Naive thymus-derived CD8-positive, alpha-beta T cell (primary cell): ENCODE measurements at places on chromosomes 3 and 15.

GRCh38 chr3:195209847-195210265, 61.1 kb downstream of the XXYLT1 start:
- peaks cover 13% of the 10 kb centered on the region for H3K4me1 ChIP-seq
- H3K4me3 ChIP-seq: no peak overlapping the region
- H3K27me3 ChIP-seq: no peaks in the 10 kb centered on the region
- no peak for DNase-seq
- no peak overlapping the region for H3K27ac ChIP-seq
- H3K36me3 ChIP-seq: peaks cover 13% of the 10 kb centered on the region

- no peaks in the 10 kb centered on the region for H3K36me3 ChIP-seq
- DNase-seq: no peak
- H3K4me3 ChIP-seq: no peak overlapping the region
- H3K27me3 ChIP-seq: peaks cover 8% of the 10 kb centered on the region
Observed at GRCh38 chr15:38084289-38084688, 149.8 kb downstream of the TMCO5A start.

DNA sequence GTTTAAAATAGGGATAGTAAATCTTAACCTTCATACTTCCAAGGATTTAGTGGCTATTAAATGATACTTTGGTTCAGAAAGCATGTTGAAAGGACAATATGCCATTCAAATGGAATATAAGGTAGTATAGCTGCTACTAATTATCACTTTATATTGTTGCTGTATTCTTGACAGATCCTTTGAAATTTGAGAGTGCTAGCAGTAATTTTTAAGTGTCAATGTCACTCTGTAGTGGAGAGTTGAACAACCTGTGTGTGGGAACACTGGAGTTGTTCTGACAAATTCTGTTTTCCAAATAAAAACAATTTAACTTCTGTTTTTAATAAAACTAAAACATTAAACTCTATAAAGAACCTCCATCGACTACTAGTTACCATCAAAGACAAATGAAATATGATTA, 565.7 kb downstream of the FGF12 start:
- no peaks in the 10 kb centered on the region for H3K36me3 ChIP-seq
- H3K4me3 ChIP-seq: no peak overlapping the region
- H3K27ac ChIP-seq: no peak overlapping the region

DNA sequence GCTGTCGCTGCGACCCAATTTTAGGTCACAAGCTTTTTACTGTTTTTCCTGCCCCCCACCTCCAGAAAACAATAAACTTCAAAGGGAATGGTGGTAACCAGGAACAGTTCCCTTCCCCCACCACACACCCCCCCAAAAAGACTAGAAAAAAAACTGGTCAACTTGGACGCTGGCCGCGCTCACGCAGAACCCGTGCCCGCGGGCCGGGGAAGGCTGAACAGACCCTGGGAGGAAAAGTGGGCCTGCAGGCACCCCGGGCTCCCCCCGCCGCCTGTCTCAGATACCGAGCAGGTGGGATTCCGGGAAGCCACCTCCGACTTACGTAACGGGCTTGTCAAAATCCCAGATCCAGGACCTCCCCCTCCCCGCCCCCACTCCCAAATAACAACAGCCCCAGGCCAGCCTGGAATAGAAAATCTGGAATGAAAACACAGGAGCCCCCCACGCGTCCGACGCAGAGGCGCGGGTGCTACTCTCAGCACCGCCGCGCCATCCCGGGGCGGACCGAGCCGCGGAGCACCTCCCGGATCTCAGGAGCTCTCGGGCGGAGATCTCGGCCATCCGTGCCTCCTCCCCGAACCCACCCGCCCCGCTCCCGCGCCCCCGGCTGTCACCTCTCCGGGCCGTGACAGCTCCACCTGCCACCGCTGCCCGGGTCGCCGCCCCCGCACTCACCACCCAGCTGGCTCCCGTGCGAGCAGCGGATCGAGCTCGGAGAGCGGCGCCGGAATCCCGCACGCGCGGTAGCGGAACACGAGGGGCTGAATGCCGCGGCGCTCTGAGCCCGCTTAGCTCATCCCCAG, 557 bp downstream of the DENND4A start:
- H3K27ac ChIP-seq: peak overlapping the region; percentile 96
- H3K4me3 ChIP-seq: peak overlapping the region; percentile 99
- peaks cover 16% of the 10 kb centered on the region for H3K4me1 ChIP-seq
- no peaks in the 10 kb centered on the region for H3K27me3 ChIP-seq
- DNase-seq: peak; percentile 51

DNA sequence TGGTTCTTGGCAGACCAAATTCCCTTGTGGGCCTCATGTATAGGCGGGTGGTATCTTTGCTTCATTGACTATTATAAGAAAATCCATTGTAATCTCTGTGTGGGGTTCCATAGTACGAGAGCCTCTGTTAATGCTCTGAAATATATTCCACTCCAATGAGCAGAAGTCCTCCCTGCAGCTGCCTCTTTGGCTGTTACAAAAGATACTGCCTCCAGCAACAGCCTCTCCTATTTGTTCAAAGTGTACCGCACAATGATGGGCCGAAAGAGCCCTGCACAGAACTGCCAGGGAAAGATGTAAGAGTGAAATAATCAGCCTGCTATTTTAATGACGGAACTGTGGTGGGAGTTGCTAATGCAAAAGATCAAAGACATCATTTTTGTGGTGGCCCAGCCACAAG, 48.9 kb downstream of the GRK7 start:
- no peaks in the 10 kb centered on the region for H3K36me3 ChIP-seq
- no peak overlapping the region for H3K4me3 ChIP-seq
- no peak overlapping the region for H3K27ac ChIP-seq
- DNase-seq: no peak
- no peaks in the 10 kb centered on the region for H3K27me3 ChIP-seq

DNA sequence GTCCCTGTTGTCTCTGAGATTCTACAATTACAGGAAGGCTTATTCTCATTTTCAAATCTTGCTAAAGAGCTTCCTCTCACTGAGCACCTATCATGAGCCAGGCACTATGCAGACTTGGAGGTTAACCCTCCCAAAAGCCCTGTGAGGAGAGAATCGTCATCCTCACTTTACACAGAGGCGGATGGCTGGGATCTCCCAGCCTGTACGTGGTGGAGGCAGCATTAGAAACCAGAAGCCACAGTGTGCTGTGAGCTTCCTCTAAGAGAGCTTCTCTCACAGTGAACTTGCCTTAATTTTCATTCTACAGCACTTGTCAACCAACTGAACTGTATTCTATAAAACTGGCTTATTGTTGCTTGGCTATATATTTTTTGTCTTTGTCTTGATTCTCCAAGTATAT, 6.1 kb upstream of the DGKG start:
- H3K4me1 ChIP-seq: no peaks in the 10 kb centered on the region
- H3K36me3 ChIP-seq: no peaks in the 10 kb centered on the region
- H3K4me3 ChIP-seq: no peak overlapping the region
- peaks cover 24% of the 10 kb centered on the region for H3K27me3 ChIP-seq

DNA sequence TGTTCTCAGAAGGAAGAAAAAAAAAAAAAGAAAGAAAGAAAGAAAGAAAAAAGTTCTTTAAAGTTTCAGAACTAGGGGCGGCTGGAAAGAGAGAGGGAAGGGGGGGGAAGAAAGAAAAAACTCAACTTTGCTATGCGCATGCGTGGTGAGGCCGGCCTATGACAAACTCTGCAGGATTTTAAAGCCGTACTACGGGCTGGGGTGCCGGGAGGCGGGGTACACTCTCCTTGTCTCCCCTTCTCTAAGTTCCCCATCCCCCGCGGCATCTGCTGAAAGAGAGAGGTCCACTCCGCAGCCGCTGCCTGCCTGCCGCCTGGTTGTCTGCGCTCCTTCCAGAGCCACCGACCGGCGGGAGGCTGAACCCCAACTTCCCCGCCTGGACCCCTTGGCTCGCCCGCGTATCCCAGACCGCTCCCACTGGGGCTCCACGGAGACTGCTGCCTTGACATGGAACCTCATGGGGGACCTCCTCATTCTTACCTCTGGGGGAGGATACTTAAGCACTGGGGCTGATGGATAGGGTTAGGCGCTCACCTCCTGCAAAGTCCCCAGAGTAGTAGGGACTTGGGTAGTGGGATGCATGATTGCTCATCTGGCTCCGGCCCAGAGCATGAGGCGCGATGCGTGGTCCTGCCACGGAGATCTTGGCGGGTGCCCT, 1.4 kb upstream of the WNT5A start:
- H3K4me1 ChIP-seq: peaks cover 35% of the 10 kb centered on the region
- peaks cover 35% of the 10 kb centered on the region for H3K27me3 ChIP-seq
- peaks cover 4% of the 10 kb centered on the region for H3K36me3 ChIP-seq

DNA sequence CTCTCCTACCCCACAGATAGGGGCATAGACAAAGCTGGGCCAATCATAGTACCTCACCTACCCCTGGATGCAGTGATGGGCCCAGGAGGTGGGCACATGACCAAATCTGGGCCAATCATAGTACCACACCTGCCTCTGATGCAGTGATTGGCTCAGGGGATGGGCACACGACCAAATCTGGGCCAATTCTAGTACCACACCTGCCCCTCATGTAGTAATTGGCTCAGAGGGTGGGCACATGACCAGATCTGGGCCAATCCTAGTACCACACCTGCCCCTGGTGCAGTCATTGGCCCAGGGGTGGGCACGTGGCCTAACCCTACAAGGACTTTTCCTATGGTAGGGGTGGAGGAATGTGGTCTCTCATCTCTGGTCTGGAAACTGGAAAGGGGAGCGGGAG, 56.9 kb upstream of the MEF2A start:
- no peak overlapping the region for H3K27ac ChIP-seq
- DNase-seq: no peak
- no peaks in the 10 kb centered on the region for H3K27me3 ChIP-seq
- H3K4me1 ChIP-seq: peaks cover 41% of the 10 kb centered on the region
- no peak overlapping the region for H3K4me3 ChIP-seq

DNA sequence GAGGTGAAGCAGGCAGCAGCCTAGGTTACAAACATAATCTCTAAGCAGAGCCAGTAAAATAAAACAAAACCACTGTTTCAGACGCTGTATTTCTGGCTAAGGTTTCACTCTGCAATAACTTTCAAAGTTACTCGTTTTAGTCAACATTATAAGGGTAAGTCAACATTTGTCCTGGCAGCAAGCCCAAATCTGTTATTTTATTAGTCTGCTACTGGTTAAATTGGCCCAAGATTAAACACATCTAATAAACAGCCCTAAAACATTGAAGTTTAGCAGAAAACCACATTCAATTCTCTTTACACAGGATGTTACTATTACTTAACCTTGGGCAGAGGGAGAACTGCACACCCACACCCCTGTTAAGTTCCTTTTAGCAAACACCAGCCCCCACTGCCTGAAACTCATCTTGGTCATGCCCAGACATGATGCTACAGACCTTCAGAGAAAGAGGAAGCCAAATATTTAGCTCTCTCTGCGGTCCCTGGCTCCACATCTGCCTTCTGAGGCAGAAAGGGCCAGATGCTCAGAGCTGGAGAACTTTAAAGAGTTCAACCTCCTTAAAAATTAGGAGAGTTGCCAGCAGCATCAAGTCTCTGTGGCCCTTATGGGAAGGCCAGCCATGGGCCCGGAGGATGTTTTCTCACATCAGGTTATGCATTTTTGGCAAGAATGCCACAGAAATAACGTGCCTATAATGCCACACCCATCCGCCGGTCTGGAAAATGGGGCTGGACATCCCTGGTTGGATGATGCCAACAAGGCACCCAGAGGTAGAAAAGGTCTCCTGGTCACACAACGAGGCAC, 17.9 kb downstream of the ARHGEF3 start:
- H3K36me3 ChIP-seq: peaks cover 15% of the 10 kb centered on the region
- DNase-seq: peak; percentile 53

DNA sequence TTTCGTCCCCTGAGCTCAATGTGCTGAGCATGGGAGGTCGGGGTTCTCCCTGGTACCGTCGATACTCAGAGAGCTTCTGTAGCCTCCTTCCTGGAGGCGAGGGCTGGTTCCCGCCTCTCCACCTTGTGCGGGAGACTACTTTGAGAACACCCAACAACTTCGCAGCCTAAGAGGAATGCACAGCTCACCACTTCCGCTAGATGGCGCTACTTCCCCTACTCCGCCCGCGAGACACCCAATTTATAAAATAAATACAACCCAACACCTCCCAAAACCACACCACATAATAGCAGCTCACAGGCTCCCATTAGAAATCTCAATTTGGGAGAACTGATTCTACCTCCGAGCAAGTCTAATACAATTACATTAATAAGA, 1.2 kb downstream of the RGMA start:
- H3K4me1 ChIP-seq: peaks cover 8% of the 10 kb centered on the region
- DNase-seq: peak; percentile 34
- H3K27me3 ChIP-seq: peaks cover 65% of the 10 kb centered on the region
- H3K4me3 ChIP-seq: peak overlapping the region; percentile 80

DNA sequence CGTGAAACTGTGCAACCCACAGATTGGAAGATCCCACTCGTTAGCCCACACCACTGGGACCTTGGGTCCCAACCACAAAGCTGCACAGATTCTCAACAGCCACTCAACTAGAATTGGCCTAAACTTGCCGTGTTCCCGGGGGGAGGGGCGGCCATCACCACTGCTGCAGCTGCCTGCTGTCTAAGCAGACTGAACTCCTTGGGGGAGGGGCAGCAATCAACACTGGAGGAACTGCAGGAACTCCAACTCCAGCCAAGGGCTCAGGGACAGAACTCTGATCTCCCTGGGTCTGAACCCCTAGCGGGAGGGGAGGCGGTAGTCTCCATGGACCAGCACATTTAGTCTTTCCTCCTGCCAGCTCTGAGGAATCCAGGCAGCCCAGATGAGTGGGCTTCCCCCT, 205.9 kb downstream of the RSL24D1 start:
- no peaks in the 10 kb centered on the region for H3K4me1 ChIP-seq
- DNase-seq: no peak
- no peak overlapping the region for H3K27ac ChIP-seq
- H3K4me3 ChIP-seq: no peak overlapping the region
- no peaks in the 10 kb centered on the region for H3K36me3 ChIP-seq

GRCh38 chr3:100023595-100023994, 90.7 kb downstream of the FILIP1L start:
- peaks cover 12% of the 10 kb centered on the region for H3K36me3 ChIP-seq
- H3K27ac ChIP-seq: no peak overlapping the region
- no peak for DNase-seq
- no peak overlapping the region for H3K4me3 ChIP-seq
